Kasumi-1 (cell line): ENCODE measurements at places on chromosomes 5 and 9.

DNA sequence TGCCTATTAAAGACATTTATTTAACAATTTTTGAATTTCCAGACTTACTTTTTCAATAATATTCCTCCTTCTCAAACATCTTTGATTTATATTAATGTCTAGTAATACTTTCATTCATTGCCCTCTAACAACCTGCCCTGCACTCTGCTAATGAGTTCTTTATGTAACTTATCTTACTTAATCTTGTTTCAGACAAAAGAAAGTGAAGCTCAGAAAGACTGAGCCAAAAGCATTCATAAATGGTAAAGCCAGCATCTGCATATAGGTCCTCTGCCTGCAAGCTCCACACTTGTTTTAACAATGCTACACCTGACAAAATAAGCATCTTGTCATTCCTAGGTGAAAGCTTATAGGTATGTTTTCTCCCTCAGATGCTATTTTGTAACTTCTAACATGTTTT lies 2.4 kb upstream of the TNPO1 start:
- DNase-seq, result no peak

DNA sequence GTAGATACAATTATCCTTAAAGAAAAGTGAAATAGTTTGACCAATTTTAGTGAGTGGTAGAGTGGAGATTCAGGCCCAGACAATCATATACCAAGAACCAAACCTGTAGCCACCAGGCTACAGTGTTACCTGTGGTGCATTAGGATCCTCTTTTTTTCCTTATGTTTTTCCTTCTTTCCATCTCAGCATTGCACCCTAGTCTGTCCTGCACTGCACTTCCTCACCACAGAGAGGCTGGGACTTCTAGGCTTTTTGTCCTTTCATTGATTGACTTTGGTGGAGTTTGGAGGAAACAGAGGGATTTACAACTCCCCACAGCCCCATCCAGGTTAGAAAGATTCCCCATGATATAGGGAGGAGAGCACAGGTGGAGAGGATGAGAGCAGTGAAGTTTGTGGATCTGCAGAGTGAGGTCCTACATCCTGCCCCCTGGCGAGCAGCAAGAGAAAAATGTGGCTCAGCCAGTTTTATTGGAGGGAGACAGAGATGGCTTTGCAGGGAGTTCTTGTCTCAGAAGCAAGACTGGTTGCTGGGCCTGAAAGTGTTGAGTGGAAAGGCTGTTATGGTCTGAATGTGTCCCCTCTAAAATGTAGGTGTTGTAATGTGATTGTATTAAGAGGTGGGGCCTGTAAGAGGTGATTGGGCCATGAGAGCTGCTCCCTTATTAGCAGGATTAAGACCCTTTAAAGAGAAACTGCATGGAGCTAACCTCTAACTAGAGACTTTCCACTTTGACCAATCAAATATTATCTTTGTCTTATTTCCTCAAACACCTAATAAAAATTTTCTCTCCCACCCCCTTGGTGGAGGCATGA lies 36.2 kb downstream of the KIF4B start:
- DNase-seq, result peak; percentile 7

DNA sequence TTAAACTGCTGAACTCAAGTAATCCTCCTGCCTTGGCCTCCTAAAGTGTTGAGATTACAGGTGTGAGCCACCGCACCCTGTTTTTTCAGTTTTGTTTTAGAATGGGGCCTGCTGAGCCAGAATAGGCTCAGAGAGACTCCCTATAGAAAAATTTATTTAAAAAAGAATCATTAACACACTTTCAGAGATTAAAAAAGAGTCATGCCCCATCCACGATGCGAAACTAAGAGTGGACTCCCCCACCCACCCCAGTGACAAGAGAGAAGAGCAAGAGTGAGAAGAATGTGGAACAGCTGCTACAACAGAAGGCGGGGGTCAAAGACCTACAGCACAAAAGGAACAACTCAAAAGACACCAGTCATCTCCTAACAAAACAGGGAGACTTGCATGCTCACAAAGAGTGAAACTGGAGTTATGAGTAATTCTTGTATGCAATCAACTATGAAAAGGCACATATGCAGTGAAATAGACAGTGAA lies 47.2 kb downstream of the GLDC start:
- DNase-seq, result no peak

GRCh38 chr9:101509572-101509971 lies 24.1 kb upstream of the RNF20 start:
- DNase-seq, result no peak

GRCh38 chr5:72020161-72020983 lies 86.9 kb upstream of the MAP1B start:
- DNase-seq, result no peak

GRCh38 chr5:1800472-1801221 lies 560 bp upstream of the NDUFS6 start:
- peak; percentile 55 for DNase-seq

DNA sequence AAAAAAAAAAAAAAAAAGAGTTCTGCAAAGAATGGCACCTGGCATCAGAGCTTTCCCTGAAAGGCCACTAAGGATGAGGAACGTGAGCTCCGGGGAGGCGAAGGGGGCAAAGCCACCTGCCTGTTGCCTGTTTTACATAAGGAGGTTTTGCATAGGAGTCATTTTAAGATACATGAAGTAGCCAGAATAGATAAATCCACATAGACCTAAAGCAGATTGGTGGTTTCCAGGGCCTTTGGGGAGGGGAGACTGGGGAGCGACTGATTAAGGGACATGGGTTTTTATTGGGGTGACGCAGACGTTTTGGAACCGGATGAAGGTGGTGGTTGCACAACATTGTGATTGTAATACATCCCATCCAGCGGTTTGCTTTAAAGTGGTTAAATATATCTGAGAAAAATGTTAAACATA lies 7.1 kb downstream of the NEK6 start:
- DNase-seq, result no peak

DNA sequence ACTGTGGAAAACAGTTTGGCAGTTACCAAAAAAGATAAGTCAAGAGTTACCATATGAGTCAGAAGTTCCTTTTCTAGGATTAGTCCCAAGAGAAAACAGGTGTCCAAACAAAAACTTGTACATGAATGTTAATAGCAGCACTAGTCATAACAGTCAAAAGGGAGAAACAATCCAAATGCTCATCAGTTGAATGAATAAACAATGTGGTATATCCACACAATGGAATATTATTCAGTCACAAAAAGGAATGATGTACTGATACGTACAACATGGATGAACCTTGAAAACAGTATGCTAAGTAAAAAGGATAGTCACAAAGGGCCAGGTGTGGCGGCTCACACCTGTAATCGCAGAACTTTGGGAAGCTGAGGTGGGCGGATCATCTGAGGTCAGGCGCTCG lies 7.9 kb downstream of the ZNF510 start:
- DNase-seq, result no peak

- DNase-seq, result no peak
Measured at GRCh38 chr9:136571531-136571930, 25.7 kb upstream of the NOTCH1 start.
